Progenitor cell of endocrine pancreas (in vitro differentiated cells): ENCODE measurements at places on chromosomes 11 and 22.

GRCh38 chr11:13009921-13010748 is 1.0 kb downstream of the RASSF10 start:
- H3K4me3 ChIP-seq: peak overlapping the region; percentile 86
- H3K36me3 ChIP-seq: peaks cover 14% of the 10 kb centered on the region
- DNase-seq: peak; percentile 43
- H3K27me3 ChIP-seq: no peaks in the 10 kb centered on the region
- H3K27ac ChIP-seq: peak overlapping the region; percentile 60
- H3K4me1 ChIP-seq: peaks cover 42% of the 10 kb centered on the region

DNA sequence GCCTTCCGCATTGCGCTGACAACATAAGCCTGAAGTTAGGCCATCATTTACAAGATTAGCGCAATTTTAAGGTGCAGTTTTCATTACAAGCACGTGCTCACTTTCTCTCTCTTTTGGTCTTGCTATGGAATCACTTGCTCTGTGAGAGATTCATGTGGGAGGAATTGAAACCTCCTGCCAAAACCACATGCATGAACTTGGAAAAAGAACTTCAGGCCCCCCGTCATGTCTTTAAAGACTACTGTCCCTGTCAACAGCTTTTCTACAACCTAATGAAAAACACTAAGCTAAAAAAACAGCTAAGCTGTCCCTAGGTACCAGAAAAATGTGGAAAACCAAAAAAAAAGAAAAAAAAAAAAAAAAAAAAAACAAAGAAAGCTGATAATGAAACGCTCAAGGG is 1707.6 kb upstream of the RAG2 start:
- H3K27ac ChIP-seq: no peak overlapping the region
- DNase-seq: no peak
- no peak overlapping the region for H3K4me3 ChIP-seq
- no peaks in the 10 kb centered on the region for H3K27me3 ChIP-seq
- no peaks in the 10 kb centered on the region for H3K4me1 ChIP-seq

DNA sequence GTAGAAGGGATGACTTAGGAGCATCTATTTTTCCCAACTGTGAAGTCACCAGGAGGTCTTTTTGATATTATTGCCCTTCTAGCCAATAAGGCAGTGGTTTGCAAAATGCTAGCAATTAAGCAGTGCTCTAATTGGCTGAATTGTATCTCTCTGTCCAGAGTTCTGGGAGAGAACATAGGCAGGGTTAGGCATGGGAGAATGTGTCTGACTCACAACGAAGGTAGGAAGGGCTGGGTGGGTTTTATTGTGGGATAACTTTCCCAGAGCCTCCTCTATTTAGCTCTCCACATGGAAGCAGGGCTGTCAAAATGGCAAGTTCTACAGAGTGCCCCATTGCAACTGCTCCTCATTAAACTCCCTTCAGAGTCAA is 415.9 kb upstream of the CADM1 start:
- no peaks in the 10 kb centered on the region for H3K36me3 ChIP-seq
- H3K4me1 ChIP-seq: peaks cover 50% of the 10 kb centered on the region
- no peak for DNase-seq
- H3K27me3 ChIP-seq: peaks cover 15% of the 10 kb centered on the region

DNA sequence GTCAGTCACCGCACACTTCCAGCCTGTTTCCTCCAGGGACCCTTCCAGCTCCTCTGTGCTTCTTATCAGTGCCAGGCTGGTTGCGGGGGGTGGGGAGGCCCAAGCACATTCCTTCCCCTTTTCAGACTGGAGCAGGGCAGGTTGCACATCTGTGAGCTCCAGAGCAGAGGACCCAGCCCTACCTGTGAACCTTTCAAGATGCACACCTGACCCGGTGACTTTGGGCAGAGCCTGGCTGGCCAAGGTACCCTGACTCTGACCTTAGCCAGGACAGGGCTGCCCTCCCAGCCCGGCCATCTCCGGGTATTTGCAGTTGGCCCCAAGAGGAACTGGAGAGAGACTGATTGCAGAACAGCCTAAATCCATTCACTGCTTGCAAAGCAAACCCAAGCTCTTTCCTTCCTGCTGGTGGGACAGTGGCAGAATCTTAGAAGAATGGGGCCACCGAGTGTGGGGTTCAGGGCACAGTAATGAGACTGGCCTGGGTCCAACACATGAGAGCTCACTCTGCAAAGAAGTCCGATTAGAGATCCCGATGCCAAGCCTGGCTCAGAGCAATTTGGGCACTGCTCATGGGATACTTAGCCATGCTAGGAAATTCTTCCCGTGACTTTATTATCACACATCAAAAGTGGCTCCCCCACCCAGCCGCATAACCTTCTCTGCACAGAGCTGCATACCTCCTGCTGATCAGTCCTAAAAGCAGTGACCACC is 64.7 kb upstream of the CCND1 start:
- H3K4me3 ChIP-seq: no peak overlapping the region
- H3K27ac ChIP-seq: no peak overlapping the region
- peaks cover 1% of the 10 kb centered on the region for H3K4me1 ChIP-seq
- H3K36me3 ChIP-seq: no peaks in the 10 kb centered on the region
- H3K27me3 ChIP-seq: peaks cover 11% of the 10 kb centered on the region
- no peak for DNase-seq

GRCh38 chr22:21951931-21952465 is 650 bp downstream of the PPM1F start:
- peak overlapping the region; percentile 84 for H3K4me3 ChIP-seq
- no peaks in the 10 kb centered on the region for H3K36me3 ChIP-seq
- H3K27me3 ChIP-seq: no peaks in the 10 kb centered on the region
- H3K4me1 ChIP-seq: peaks cover 22% of the 10 kb centered on the region
- no peak overlapping the region for H3K27ac ChIP-seq

DNA sequence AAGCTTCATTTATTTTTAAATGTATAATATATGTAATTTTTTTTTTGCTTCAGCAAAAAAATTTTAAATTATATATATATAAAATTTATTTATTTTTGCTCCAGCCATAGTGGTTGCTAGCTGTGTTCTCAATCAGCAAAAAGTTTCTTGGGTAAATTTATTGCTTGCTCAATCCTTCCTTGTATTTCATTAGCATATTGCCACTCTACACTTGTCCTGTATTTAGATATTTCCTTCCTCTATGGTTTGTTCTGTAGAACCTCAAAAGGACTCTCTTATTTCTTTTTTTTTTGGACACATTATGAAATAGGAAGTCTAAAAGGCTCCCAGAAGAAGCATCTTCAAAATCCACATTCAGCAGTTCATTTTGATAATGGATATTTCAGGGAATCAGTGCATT is 2.3 kb downstream of the PTPRJ start:
- no peak for DNase-seq
- H3K27ac ChIP-seq: no peak overlapping the region
- H3K4me3 ChIP-seq: peak overlapping the region; percentile 58
- H3K36me3 ChIP-seq: no peaks in the 10 kb centered on the region
- peaks cover 8% of the 10 kb centered on the region for H3K27me3 ChIP-seq

- no peak for DNase-seq
- no peaks in the 10 kb centered on the region for H3K36me3 ChIP-seq
- H3K4me3 ChIP-seq: no peak overlapping the region
- peak overlapping the region; percentile 24 for H3K27ac ChIP-seq
Observed at GRCh38 chr11:83047515-83048225, 24.0 kb downstream of the RAB30 start.

GRCh38 chr11:45050111-45050510 is 96.3 kb upstream of the PRDM11 start:
- H3K27ac ChIP-seq: no peak overlapping the region

GRCh38 chr11:125110506-125110905 is 920 bp downstream of the TMEM218 start:
- H3K4me1 ChIP-seq: peaks cover 10% of the 10 kb centered on the region
- H3K4me3 ChIP-seq: peak overlapping the region; percentile 97
- peaks cover 1% of the 10 kb centered on the region for H3K36me3 ChIP-seq
- H3K27me3 ChIP-seq: peaks cover 12% of the 10 kb centered on the region

DNA sequence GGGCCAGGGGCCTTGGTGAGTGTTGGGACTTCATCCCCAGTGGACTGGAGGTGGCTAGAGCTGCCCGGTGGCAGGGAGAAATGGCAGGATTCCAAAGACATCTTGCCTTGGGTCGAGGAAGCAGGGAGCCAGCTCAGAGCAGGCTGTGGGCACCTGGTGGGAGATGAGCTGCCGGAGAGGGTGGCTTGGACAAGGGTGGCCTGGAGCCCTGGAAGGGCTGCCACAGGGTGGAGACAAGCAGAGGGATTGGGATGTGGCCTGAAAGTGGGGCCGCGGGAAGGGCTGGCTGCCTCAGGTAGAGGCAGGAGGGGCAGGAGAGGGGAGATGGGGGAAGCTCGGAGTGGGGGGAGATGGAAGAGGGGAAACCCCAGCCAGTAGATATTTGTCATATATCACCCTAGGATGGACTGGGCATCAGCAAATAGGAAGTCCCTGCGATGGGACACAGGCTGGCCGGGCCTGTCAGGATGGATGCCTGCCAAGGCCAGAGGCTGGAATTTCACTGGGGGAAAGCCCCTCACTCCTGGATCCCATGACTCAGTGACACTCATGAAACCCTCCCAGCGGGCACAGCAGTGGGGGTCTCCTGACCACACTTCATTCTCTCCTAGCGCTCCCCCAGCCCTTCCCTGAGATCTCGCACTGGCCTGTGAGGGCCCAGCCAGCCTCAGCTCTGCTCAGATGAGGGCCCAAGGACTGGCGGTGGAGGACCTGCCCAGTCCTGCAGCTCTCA is 72.0 kb upstream of the SHISAL1 start:
- H3K27me3 ChIP-seq: peaks cover 33% of the 10 kb centered on the region
- DNase-seq: no peak
- no peaks in the 10 kb centered on the region for H3K4me1 ChIP-seq
- H3K27ac ChIP-seq: peak overlapping the region; percentile 27
- H3K36me3 ChIP-seq: no peaks in the 10 kb centered on the region

DNA sequence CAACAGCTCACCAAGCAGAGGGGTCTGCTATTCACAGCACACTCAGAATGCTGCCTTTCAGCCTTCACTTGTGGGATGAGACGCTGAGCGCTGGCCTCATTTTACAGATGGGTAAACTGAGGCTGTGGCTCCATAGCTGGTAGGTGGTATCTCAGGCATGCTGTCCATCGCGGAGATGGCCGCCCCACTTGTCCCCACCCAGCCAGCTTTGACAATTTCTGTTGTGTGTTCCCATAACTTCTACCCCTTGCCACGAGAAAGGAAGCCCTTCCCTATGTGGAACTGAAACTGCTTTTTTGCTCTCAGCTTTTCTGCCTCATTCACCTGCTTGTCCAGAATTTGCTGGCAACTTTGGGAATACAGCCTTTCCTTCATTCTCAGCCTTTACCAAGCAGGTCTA is 36.1 kb upstream of the NNMT start:
- no peaks in the 10 kb centered on the region for H3K36me3 ChIP-seq
- H3K27ac ChIP-seq: no peak overlapping the region
- DNase-seq: no peak
- H3K4me1 ChIP-seq: peaks cover 38% of the 10 kb centered on the region
